AG20443 (cell line): ENCODE measurements at places on chromosomes 7 and 10.

DNA sequence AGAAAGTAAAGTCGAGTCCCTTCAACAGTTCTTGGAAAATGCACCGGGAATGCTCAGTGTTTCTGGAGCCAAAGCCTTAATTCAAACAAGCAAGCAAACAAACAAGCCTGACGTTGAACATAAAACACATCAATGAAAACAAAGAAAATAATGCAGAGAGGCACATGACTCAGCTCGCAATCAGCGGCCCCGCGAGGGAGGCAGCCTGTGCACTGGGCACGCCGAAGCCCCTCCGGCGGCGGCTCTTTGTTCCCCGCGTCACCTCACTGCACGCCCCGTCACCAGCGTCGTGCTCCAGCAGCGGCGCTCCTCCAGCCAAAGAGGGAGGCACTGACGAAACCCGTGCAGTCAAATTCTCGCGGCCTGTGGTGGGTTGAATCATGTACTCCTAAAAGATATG, 151.5 kb downstream of the DNAJB6 start:
- DNase-seq, result no peak

DNA sequence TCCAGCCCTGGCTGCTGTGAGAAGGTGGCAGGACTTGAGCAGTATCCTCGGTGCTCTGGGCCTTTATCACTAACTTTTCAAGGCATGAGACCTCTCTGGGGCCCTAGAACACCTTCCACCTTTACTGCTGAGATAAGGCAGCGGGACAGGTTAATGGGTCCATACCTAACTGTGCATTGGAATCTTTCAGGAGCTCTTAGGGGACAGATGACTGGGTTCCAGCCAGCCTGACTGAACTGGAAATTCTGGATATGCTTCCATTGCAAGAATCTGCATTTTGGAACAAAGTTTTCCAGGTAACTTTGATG, 73.0 kb downstream of the ATXN7L1 start:
- DNase-seq, result no peak

- no peak for DNase-seq
Observed at GRCh38 chr10:7853226-7853842, 35.0 kb downstream of the TAF3 start.

- peak; percentile 76 for DNase-seq
Observed at GRCh38 chr7:140607441-140607989, 33.1 kb downstream of the DENND2A start.

DNA sequence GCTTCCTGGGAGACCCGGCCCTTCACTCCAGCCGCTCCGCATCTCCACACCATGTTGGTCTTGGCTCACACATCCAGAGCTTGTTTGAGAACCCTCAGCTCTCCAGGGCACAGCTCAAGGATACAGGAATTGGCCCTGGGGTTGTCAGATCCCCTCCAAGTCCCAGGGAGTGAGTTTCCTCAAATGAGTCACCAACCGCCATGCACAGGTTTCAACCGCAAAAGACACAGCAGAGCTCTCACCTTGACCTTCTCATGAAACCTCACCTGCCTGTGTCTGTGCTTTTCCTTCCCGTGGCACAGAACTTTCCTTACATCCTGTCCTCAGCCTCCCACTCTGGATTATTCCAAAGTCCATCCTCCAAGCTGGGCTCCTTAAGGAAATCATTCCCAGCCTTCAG, 20.6 kb downstream of the AZGP1 start:
- no peak for DNase-seq

DNA sequence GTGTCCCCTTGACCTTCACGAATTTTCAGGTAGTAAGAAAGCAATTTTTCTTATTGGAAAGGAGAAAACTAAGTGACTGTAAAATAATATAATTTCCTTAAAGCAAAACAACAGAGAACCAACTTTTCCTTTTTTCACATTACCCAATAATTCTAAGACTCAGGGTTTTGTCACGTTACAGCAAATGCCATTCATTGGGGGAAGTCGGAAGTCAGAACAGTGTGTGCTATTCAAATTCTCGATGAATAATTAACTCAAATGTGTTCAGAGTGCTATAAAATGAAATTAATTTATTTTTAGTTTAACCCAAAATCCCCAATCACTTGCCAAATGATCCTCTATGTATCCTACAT, 40.0 kb downstream of the DIP2C start:
- DNase-seq, result no peak
